Ureter (tissue), 1 donor: ENCODE measurements at places on chromosomes 2 and 18.

DNA sequence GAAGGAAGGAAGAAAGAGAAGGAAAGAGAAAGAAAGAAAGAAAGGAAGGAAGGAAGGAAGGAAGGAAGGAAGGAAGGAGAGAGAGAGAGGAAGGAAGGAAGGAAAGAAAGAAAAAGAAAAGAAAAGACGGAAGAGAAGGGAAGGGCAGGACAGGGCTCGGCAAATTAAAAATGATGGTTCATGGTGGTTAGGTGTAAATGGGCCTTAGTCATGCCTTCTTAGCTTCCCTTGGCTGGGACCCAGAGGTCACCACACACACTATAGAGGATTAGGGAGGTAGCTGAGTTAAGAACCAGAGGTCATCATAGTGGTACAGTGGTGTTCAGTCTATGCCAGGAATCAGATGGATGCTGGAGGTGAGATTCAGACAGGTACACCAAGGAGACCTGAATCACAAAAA, 9.3 kb upstream of the ATL2 start:
- no peak for DNase-seq

GRCh38 chr2:30512243-30512886, 65.3 kb downstream of the LCLAT1 start:
- no peak for DNase-seq

DNA sequence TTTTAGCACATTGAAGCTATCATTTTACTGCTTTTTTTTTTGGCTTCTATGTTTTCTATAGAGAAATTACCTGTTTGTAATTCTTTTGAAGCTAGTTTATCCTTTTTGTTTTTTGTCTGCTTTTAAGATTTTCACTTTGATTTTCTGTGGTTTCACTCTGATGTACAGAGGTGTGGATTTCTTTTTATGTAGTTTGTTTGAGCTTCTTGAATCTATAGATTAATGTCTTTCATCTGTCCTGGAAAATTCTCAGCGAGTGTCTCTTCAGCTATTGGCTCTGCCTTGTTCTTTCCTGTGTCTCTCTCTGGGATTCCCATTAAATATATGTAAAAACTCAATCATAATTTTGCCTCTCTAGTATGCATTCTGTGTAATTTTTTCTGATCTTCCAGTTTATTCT, 8.4 kb downstream of the POLE4 start:
- no peak for DNase-seq

GRCh38 chr18:48821845-48822244, 128.9 kb downstream of the SMAD7 start:
- DNase-seq: no peak

DNA sequence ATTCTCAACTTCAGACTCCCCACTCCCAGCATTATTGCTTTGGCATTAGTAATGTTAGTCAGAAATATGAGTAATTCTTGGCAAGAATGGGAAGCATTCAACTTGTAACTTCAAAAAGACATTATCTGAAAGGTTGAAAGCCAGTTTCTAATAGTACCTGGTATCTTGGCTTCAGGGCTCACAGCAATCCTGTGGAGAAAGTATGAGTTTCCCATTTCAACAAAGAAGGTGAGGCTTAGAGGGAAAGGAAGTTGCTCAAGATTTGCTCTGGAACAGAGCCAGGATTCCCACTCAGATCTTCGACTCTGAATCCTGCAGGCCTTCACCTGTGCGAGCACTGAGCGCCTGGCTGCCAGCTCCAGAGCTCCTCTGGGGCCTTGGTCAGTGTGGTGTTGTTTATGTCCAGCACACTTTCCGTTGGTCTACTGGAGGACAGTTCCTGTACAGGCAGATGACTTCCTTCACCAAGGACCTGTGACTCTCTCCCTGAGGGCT, 136.1 kb downstream of the MCFD2 start:
- no peak for DNase-seq

DNA sequence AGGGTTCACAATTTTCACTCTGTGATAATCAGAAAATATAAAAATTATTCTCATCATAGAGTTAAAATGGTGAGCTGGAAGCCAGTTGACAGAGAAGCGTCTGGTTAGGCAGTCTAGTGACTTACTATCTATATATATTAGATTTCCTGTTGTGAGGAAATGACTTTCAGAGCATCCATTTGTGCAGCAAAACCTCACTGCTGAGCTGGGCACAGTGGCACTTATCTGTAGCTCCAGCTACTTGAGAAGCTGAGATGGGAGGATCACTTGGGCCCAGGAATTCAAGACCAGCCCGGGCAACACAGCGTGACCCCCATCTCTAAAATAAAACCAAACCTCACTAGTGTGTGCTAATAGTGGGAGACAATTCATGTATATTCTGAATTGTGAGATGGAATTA, 7.2 kb upstream of the KIAA2012 start:
- DNase-seq: no peak

DNA sequence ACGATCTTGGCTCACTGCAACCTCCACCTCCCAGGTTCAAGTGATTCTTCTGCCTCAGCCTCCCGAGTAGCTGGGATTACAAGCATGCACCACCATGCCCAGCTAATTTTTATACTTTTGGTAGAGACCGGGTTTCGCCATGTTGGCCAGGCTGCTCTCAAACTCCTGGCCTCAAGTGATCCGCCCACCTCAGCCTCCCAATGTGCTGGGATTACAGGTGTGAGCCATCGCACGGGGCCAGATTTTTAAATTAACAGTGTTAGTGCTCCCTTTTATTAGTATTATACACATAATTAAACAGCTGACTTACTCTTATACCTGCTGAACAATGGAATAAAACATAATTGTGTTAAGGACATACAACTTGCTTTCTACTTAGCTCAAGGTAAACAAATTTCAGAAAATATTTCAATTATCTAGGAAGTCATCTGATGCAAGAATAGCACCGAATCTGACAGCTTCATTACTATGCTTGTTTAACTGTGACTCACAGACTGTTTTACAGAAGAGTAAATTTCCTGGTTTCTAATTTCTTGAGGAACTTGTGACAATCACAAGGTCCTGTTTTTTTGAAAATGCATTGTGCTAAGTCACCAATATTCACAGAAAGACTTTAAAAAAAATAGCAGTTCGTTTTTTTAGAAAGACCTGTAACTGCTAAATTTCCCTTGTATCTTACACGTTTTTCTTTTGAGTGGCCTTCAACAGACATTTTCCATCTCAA, 51.2 kb downstream of the SPIRE1 start:
- DNase-seq: no peak

DNA sequence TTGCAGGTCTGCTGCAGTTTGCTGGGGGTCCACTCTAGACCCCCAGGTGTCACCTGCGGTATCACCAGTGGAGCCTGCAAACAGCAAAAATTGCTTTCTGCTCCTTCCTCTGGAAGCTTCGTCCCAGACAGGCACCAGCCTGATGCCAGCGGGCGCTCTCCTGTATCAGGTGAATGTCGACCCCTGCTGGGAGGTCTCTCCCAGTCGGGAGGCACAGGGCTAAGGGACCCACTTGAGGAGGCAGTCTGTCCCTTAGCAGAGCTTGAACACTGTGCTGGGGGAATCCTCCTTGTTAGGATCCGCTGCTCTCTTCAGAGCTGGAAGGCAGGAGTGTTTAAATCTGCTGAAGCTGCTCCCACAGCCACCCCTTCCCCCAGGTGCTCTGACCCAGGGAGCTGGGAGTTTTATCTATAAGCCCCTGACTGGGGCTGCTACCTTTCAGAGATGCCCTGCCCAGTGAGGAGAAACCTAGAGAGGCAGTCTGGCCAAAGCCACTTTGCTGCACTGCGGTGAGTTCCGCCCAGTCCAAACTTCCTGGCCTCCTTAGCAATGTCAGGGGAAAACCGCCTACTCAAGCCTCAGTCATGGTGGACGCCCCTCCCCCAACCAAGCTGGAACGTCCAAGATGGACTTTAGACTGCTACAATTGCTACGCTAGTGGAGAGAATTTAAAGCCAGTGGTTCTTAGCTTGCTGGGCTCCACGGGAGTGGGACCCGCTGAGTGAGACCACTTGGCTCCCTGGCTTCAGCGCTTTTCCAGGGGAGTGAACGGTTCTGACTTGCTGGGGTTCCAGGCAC, 652.5 kb downstream of the KCNJ3 start:
- DNase-seq: no peak

DNA sequence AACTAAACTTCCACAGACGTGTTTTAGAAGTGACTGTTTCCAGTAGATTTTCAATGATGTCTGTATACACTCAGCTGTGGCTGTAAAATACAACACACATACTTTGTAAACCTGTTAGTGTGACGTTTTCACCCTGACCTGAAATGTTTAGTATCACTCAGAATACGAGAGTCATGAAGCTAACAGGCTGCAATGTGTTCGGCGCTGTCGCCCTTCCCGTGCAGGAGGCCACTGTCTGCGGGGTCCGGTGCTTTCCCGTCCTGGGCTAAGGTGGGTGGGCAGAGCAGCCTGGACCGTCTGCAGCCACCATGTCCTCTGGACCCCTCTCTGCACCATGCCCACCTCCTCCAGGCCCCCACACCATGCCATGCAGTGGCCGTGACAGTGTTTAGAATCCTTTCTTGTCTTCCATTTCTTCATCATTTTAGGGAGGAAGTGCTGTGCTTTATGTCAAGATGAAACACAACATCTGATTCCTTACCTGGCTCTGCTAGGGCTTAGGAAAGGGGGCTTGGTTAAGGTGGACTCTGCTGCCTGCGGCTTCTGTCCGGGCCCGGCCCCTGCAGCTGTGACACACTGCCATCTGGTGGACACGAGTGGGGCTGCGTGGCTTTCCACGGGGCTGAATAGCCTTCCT, 53.8 kb upstream of the RBM44 start:
- DNase-seq: peak; percentile 83

DNA sequence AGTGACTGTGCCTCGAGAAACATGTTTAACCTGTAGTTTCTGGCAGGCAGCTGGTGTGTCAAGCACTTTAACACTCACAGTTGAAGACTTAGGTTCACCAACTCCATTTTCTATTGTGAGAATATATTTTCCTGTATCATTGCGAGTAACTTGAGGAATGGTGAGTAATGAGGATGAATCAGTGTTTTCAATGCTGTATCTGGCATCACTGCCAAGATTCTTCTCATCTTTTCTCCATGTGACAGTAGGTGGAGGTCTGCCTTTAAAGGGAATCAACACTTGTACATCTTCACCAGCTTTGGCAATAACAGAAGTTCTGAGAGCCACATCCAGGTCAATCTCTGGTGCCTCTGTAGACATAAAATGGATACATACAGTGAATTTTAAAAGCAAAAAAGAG, 72.8 kb downstream of the PLEKHA3 start:
- no peak for DNase-seq

- DNase-seq: peak; percentile 60
Measured at GRCh38 chr2:172864182-172864581, 128.5 kb downstream of the RAPGEF4 start.

GRCh38 chr2:75792996-75793395, 82.3 kb upstream of the GCFC2 start:
- DNase-seq: no peak

DNA sequence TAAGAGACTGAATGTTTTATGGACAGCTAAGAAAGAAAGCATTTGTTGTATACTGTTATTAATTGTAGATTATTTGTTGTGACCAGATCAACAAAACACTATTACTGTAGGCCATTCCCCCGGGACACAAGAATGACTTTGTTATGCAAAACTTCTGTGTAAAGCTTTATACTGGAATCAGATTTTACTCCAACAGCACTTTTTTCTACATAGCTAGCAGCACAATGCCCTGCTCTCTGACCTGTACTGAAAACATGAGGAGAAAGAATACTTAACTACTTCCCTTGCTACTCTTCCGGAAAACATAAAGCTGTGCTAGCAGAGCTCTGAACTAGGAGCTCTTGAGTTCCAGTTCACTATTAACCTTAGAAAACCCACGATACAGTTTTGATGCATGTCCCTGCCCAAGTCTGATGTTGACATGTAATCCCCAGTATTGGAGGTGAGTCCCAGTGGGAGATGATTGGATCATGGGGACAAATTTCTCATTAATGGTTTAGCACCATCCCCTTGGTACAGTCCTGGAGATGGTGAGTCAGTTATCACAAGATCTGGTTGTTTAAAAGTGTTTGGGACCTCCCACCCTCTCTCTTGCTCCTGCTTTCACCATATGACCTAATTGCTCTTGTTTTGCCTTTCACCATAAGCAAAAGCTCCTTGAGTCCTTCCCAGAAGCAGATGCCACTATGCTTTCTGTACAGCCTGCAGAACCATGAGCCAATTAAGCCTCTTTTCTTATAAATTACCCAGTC, 601.1 kb upstream of the PIK3C3 start:
- DNase-seq: no peak

- no peak for DNase-seq
Measured at GRCh38 chr18:2134364-2134763, 436.9 kb downstream of the METTL4 start.

- no peak for DNase-seq
Measured at GRCh38 chr18:7677001-7677400, 109.9 kb downstream of the PTPRM start.

DNA sequence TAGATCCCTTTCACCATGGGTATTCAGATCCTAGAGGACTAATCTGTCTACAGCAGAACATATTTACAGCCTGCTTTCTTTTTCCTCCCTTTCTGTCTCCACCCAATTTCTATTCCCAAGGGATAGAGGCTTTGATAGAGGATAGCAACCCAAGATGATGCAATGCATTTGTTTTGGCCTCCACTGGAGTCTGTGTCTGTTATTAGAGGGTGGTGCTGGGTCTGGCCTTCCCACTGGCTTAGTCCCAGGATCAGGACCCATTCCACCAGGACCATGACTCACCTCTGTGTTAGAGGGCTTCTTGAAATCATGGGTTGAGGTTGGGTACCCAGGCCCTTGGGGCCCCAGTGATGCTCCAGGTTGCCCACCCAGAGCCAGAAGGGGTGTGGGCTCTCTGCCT, 239.7 kb upstream of the TNP1 start:
- DNase-seq: no peak

- DNase-seq: no peak
Measured at GRCh38 chr2:166373951-166374350, 1.8 kb downstream of the SCN9A start.

DNA sequence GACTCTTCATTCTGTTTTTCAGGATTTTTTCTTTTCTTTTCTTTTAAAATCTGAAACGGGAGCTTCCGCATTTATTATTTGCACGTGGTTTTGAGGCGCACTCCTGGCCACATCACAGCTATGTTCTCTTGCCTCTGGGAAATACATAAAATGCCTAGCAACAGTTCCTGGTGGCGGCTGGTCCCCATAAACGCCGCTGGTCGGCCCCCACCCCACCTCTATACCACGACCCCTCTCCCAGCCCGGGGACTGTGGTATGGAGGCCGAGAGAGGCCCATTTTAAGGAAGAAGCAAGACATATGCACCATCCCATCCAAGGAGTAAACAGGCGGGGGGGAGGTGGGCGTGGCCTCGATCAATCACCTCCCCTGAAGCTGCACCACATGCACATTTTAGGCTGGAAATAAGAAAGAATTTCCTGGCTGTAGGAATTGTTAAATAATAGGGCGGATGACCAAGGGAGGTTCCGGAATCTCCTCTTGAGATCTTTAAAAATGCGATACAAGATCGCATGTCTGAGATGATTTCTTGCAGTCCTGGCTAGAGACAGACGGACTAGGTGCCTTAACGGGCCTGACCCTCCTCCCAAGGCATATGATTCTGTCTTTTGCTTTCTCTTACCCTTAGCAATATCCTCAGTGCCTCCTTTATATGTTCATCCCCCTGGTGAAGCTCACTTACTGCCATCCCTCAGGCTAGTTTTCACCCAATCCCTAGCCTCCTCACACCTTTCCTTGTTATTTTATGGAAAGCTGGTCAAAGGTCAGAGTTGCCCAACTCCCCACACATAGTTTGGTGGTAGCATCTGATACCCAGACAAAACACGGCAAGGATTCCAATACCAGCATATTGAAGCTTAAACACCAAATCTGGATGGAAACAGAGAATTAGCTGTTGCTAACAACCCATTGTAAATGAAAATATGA, 82.4 kb downstream of the BCL2 start:
- DNase-seq: no peak
